Mesendoderm (in vitro differentiated cells): ENCODE measurements at places on chromosomes 4 and X.
A peak's percentile ranks its signal among the peaks of the same experiment; 100 is the strongest.

- no peak for DNase-seq
Observed at GRCh38 chrX:35696760-35697234, 101.3 kb upstream of the MAGEB16 start.

DNA sequence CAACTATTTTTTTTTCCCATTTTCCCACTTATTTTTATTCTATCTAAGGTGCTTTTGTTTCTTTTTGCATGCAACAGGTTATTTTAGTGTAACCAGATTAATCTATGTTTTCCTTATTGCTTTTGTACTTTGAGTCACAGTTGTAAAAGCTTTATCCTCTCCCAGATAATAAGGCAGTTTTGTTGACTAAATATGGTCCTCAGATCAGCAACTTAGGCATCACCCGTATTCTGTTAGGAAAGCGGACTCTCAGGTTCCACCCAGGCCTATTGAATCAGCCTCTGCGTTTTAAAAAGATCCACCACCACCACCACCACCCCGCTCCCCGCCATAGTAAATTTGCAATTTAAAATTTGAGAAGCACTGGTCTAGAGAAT lies 58.6 kb upstream of the USP9X start:
- DNase-seq = no peak

DNA sequence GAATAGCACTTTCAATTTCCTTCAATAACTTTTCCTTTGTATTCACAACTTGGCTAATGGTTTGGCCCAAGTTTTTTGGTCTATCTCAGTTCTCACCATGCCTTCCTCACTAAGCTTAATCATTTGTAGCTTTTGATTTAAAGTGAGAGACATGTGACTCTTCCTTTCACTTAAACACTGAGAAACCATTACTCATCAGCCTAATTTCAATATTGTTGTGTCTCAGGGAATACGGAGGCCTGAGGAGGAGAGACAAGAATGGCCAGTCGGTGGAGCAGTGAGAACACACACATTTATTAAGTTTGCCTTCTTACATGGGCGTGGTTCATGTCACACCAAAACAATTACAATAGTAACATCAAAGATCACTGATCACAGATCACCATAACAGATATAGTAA lies 56.7 kb downstream of the TSPAN5 start:
- DNase-seq = no peak

DNA sequence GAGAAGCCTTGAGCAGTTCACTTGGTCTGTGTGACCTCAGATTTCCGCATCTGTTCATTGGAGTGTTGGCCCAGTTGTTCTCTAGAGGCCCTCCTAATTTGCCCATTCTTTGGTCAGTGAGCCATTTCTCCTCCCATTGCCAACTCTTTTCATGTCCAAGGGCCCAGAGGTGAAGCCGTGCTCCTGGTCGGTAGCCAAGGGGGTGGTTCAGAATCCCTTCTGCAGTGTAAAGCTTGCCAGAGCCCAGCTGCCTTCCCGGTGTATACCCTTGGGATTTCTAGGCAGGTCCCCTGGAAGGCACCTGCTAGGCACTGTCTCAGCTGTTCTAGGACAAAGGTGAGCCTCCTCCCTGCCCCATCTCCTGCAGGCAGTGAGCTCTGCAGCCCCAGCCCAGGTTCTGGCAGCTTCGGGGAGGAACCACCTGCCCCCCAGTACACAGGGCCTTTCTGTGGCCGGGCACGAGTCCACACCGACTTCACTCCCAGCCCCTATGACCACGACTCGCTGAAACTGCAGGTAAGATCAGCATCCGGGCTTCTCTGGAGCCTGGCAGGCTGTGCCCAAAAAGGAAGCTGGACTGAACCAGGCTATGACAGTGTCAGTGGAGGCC lies 12.3 kb downstream of the SASH3 start:
- no peak for DNase-seq

DNA sequence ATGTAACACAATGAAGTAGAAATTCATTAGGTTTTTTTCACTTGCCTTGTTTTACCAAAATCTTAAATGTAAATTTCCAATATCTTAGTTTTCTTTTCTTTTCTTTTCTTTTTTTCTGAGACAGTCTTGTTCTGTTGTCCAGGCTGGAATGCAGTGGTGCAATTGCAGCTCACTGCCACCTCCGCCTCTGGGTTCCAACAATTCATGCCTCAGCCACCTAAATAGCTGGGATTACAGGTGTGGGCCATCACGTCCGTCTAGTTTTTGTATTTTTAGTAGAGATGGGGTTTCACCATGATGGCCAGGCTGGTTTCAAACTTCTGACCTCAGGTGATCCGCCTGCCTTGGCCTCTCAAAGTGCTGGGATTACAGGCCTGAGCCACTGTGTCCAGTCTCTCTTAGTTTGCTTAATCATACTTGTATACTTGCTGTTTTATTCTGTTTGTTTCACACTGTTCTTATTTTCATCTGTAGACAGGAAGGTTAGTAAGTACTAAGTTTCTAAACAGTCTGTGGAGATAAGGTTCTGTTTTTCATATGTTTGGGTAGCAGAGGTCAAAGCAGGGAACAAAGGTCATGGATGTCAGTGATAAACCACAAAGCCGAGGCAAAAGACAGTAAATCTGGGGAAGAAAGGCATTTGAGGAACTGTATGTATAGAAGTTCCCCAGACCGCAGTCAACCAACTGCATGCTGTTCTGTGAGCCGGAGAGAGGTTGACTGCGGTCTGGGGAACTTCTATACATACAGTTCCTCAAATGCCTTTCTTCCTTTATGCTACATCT lies 129.1 kb downstream of the CBR4 start:
- DNase-seq = no peak

GRCh38 chr4:145440292-145441007 lies 41.2 kb upstream of the SMAD1 start:
- DNase-seq = no peak

GRCh38 chr4:188971125-188971524 lies 831.9 kb downstream of the TRIML1 start:
- DNase-seq = peak; percentile 10

DNA sequence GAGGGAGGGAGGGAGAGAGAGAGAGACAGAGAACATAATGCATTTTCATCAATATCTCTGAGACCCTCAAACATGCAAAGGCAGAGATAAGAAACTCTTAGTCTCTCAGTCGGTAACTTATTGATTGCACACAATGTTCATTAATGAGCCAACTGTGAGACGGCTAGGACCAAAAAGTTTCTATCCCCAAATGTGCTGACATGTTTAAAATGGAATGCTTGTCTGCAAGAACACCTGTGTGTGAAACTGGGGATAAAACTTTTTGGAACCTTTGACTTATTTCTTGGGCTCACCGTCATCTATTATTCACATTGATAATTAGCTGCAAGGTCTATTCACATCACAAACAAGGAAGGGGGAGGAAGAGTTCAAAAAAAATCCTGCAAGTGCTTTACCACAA lies 477.9 kb downstream of the STIM2 start:
- no peak for DNase-seq

GRCh38 chr4:132395561-132395960 lies 753.5 kb upstream of the PCDH10 start:
- DNase-seq = no peak

DNA sequence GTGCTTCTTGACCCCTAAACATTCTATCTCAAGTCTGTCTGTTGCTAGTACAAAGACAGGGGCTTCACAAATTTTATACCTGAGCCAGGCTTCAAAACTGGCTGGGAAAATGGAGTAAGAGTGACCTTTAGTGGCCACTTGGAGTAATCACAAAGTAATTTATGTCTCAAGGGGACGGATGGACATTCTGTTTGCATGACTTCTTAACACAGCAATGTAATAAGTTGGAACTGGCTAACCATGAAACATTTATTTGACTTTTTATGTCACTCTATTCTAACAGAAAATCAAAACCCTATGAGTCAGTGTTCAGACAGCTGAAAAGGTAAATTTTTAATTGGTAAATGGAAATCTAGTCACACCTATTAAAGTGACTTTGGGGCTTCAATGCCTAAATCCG lies 600.6 kb downstream of the ANKRD50 start:
- DNase-seq = peak; percentile 76

GRCh38 chr4:8585186-8585585 lies 5.0 kb downstream of the GPR78 start:
- peak; percentile 54 for DNase-seq

GRCh38 chr4:115562506-115562905 lies 449.1 kb upstream of the NDST4 start:
- DNase-seq = peak; percentile 87

- DNase-seq = no peak
Observed at GRCh38 chrX:45614853-45615252, 414.2 kb upstream of the DIPK2B start.

- DNase-seq = no peak
Observed at GRCh38 chrX:38095971-38096529, 89.7 kb downstream of the SYTL5 start.

DNA sequence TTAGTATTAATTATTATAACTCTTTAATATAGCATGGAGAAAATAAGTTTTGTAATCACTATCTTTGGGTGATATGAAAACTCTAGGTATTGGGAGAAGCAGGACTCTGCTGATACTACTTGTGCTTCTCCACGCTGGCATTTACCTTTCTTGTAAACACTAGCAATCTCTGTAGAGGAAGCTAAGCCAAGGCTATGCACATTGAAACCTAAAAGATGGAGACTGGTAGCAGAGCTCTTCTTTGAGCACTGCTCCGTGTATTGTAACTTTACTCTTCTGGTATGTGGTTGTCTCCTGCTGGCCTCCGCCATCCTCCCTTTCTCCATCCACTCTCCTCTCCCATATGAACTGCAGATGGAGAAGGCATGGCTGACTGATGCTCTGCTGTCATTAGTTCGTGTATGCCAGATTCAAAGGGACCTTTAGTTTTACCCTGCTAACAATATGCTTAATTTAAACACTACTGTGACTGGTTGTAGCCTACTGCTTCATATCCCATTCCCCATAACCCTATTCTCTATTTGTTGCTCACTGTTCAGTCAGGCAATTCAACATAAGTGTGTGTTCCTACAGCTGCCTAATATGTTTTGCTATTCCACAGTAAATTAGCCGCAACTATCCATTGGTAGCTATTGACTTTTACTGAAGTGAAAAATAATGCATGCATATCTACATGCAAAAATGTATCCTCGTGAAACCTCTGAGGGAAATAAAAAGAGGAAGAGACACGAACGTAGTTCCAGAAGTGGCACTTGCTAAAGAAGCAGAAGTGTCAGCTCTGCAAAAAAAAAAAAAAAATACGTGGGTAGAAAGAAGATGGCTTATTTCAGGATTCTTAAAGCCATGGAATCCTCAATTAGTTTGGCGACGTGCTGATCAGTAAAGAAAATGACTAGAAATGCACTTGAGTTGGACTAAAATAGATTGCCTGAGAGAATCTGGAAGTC lies 55.6 kb upstream of the CCSER1 start:
- DNase-seq = no peak

DNA sequence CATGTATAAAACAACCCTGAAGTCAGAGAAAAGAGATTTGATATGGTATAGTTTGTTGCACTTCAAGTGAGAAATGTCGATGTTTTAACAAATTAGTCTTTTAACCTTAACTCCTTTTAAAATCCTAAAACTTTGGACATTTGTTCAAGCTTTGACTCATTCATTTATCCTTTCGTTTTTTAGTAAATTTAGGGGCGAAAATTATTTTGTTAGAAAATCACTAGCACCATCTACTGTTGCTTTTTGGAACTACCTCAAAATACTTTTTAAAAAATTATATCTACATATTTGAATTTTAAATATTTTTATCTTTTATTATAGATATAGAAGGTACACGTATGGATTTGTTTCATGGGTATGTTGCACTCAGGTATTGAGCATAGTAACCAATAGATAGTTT lies 165.1 kb upstream of the POF1B start:
- no peak for DNase-seq

- DNase-seq = no peak
Observed at GRCh38 chrX:123357941-123358340, 173.9 kb downstream of the GRIA3 start.
